Stimulated activated CD8-positive, alpha-beta memory T cell treated with anti-CD3 and anti-CD28 coated beads, Interleukin-4, amount 100 ng/mL, for 1 hour (primary cell): ENCODE measurements at places on chromosomes 4 and X.

DNA sequence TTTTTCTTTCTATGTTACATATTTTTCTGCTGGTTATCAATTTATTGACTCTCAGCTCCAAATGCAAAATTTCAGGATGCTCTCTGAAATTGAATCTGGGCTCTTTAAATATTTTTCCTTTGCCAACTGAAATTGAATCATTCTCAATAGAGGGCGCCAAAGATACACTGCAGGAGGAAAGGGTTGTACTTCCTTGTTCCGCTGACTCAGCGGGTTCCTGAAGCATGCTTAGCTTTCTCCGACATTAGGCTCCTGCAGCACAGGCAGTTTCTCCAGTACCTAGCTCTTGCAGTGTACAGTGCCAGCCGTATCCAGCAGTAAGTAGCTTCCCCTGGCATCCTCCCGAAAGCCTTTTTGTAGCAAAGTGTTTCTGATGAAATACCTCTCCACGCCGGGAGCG is 28.8 kb upstream of the CFAP47 start:
- no peak for DNase-seq

DNA sequence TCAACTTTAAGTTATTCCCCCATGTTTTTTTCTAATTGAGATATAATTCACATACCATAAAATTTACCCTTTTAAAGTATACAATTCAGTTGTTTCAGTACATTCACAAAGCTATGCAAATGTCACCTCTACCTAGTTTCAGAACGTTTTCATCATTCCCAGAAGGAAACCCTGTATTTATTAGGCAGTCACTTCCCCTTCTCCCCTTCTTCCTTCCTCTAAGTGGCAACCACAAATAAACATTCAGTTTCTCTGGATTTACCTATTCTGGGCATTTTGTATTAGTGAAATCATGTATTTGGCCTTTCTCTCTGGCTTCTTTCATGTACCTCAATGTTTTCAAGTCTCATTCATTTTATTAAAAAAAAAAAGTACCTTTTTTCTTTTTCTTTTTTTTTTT is 101.9 kb downstream of the TET2 start:
- DNase-seq, result no peak

- no peak for DNase-seq
Measured at GRCh38 chr4:159428975-159429692, 326.3 kb downstream of the RAPGEF2 start.

DNA sequence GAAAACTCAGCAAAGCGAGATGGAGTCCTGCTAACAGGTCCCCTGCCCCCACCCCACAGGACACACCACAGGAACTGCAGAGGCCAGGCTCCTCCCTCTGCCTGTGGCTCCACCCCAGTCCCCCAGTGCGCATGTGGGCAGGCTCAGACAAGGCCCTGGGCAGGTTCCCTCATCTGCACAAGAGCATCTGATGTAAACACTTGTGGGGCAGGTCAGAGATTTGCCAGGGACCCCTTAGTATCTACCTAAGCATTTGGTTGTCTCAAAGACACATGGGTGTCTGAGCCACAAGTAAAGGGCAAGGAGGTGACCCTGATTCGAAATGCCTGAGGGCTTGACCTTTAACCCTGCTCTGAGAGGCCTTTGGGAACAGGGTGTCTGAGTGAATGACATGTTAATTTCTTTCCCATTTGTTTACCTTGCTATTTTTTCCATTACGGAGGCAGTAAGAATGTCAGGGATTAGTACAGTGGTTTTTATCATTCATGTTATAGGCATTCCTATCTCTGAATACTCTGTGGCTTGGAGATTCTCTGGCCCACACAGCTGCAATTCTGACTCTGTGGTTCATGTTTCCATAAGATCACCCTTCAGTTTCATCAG is 85.3 kb downstream of the ZNF518B start:
- no peak for DNase-seq

DNA sequence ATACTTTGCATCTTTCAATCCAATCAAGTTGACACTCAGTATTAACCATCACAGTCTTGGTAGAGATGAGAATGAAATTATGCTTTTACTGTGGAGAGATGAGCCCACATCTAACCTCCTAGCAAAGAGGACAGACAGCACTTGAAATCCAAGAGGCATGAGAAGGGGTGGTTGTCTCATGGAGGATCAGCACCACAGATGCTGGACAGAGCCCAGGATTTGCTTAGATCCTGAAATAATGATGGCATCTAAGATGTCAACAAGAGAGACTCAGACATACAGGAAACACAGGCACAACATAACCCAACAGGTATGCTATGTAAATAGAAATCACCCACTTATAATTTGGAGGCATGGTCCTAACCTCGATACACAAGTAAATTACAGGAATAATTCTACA is 74.3 kb upstream of the VCX2 start:
- no peak for DNase-seq

DNA sequence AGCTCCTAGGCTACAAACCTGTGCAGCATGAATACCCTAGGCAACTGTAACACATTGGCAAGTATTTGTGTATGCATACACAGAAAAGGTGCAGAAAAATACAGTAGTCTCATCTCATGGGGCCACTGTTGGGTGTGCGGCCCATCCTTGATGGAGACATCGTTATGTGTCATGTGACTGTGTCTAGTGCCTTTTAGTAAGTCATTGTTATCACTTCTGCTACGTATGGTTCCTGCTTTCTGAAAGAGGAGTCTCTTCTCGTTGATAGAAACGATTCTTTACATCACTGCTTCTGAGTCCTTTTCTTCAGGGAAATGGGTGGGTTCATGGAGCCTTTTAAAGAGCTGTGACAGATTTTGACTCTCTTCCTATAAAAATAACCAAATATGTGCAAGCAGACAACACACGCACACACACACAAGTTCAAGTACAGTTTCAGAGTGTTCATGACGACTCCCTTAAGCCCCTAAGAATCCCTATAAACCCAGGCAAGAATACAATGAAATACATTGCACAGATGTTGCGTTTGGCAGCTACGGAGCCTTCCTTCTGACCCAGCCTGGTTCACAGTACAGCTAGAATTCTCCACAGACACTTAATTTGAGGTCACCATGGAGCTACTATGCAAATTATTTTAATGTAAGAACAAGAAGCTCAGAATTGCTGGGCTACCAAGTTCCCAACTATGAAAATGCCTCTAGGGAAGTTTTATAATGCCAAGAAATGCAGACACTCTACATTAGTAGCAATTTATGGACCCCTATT is 10.2 kb upstream of the STK32B start:
- DNase-seq, result no peak

DNA sequence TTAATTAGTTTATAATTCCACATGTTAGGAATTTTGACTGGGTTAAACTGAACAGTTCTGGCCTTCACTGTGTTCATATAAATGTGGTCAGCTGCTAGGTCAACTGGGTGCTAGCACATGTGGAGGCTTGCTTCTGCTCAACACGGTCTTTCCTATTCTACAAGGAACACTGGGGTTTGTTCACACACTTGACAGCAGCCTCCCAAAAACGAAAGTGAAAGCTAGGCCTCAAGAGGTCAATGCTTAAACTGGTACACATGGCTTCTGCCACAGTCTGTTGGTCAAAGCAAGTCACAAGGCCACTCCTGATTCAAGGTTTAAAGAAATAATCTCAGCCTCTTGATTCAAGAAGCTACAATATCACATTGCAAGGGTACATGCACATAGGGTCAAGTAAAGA is 126.5 kb downstream of the QDPR start:
- DNase-seq, result no peak

DNA sequence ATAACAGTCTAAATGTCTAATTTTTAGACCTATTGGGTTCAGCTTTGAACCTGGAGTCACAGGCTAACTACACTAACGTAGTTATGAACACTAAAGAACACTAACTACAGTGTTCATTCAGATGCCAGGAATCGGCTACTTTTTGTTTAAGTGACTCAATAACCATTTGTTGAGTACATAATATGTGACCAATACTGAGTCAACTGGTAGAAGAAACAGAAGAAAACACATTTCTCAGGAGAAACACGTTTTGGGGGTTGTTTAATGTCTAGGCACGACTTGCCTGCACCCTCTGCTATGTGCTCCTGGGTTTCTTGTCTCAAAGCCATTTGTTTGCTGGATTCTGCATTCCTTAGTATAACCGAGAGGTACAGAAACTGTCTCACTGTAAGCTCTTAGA is 18.6 kb upstream of the CLNK start:
- no peak for DNase-seq

- no peak for DNase-seq
Measured at GRCh38 chr4:110088670-110089069, 109.7 kb downstream of the ELOVL6 start.

DNA sequence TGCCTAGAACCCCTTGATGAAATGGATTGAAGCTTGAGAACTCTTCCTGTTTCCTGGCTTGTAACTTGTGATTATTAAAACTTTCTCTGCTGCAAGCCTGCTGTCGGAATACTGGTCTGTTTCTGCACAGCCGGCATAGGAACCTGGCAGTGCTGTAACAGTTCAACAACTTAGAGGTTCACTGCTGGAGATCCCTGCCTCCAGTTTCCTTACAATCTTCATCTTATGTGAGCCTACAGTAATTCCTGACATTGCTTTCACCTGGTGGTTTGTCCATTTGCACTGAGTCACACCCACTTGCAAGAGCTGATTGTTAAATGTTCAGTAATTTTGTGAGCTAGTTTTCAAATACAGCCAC is 1.3 kb upstream of the SEPSECS start:
- DNase-seq, result no peak

DNA sequence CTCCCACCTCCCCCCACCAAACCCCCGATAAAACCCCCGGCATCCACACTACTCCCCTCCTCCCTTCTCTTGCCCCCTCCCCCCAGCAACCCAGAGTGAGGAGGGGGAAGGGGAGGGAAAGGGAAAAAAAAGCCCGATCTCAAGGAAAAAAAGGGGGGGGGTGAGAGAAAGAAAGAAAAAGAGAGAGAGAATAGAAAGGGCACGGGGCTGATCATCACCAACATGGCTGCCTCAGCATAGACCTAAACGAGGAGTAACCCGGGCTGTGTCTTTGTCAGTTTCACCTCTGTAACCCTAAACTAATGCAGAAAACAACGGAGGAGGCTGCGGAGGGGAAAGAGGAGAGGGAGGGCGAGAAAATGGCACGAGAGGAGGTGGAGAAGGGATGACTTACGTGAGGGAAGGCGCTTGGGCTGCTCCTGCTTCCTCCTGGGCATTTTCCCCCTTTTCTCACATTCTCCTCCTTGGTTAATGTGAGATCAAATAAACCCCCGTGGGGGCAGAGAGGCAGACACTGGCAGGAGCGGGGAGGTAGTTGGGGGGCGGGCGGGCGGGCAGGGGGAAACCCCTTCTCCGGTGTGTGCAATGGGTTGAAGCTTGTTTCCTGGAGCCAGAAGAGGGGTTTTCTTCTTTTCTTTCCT is 532 bp downstream of the ZNF827 start:
- peak; percentile 13 for DNase-seq

- DNase-seq, result no peak
Measured at GRCh38 chrX:149711545-149712236, at the start of gene MAGEA11. TSS of gene MAGEA11 (plus strand) at chrX:149712060. CDS start at chrX:149713160, 1,100 bp downstream.

DNA sequence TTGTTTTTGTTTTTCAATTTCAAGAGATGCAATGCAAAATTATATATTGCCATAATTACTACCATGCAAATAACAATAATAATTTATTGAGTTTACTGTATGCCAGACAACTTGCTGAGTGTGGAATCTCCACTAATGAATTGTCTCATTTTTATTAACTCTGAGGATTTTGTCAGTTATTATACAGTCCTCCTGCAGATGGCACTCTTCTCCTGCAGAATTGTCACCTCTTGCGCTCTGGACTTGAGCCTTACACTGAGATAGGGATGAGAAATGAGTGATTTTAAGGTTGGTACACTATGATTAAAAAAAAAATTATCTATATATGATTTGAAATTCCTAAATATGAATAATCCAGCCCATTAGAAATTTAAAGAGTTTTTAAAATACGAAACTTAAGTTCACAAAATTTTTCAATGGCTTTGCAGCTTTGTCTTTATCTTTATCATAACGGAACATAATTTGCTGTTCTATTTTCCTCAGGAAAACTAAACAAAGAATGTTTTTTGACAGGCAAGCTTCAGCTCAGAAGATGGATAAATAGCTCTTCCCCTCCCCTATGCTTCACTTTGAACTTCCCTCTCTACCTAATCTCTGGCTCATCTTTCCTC is 12.7 kb upstream of the PAQR3 start:
- no peak for DNase-seq

DNA sequence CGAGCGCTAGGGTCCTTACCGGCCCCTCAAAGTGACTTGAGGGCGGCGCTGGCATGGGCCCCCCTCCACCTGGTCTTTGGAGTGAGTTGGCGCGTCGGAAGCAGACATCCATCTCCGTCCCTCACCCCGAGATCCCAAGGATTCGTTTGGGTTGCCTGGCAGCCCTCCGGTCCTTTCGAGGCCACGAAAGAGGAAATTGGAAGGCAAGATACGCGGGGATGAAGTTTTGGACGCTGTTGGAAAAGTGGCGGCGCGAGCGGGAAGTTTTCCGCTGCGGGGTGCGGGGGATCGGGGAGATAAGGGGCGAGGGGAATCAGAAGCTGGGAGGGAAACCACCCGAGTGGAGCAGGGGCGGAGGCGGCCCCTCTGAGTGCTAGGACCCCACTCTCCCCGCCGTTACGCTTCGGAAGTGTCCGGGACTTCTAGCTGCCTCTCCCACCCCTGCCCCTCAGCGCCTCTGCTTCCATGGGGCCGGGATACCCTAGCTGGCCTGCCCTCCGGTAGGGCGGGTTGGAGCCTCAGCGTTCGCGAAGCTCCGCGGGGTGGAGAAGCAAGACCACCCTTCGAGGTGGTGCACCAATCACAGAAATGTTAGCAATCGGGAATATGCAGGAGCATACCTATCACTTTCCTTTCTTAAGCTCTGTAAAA is 57.8 kb downstream of the FRMPD3 start:
- no peak for DNase-seq

- no peak for DNase-seq
Measured at GRCh38 chrX:43970528-43970927, 2.7 kb downstream of the NDP start.

DNA sequence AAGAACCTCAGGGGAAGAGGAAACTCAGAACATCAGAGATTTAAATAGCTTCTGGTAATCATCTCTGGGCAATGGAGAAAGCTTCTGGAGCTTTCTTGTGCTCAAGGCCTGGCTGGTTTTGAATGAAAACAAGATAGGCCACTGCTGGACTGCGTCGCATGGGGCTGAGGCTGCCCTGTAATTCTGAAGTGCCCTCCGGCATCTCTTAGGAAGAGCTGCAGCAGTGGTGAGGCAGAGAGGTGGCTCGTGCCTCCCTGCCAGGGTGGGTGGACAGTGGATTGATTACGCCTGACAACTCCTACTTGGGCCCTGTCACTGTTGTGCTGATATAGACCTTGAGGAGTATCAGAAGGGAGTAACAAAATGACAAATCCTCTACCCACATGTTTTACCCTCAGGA is 279.7 kb downstream of the NR3C2 start:
- no peak for DNase-seq

DNA sequence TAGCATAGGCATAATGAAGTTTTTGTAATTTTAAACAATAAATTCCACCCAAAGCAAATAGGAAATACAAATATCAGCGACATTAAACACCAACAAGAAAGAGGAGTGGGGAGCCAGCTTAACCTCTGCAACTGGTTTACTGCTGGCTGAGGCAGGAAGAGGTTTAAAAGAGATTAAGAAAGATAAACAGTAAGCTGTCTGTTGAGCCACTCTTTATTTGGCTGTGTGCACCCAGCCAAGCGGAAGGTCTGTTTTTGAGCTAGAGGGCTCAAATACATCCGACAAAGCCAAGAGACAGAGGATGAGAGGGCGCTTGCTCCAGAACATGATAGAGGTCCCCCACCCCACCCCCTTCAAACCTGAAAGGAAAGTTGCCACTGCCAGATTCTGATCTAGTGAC is 191.4 kb downstream of the MGST2 start:
- DNase-seq, result no peak

GRCh38 chr4:15893962-15894361 is 44.6 kb downstream of the FGFBP1 start:
- DNase-seq, result no peak
